Esophagus squamous epithelium (tissue), 5 donors: ENCODE measurements at places on chromosomes 4 and X.

DNA sequence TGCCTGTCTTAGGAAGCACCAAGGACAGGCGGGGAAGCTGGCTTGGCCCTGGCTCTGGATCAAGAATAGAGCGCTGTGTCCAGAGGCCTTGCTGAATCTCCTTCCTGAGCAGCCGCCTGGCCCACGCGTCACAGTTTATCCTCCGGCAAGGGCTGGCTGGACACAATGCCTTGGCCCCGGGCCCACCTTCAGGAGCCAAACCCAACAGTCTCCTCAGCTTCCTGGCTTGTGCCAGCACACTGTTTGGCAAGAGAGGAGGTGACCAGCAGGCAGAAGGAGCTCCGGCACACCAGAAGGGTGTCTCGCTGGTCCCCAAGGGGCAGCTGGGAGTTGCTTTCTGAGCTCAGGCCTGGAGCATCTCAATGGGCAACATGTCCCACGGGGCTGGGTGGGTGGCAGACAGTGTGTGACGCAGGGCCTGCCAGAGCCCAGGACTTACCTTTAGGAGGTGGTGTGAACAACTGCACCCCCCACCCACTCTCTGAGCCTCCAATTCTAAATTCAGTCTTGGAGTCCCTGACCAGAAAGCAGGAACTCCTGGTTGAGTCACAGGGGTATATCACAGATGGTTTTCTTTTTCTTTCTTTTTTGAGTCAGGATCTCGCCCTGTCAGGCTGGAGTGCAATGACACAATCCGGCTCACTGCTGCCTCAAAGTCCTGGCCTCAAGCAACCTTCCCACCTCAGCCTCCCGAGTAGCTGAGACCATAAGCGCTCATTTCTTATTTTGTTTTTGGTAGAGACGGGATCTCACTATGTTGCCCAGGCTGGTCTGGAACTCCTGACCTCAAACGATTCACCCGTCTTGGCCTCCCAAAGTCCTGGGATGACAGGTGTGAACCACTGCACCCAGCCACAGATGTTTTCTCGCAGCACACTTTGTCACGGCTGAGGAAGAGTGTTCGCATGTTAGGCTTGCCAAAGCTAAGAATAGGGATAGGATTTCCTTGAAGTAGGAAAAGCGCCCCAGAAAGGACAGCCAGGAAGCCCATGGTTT is 361.2 kb downstream of the BCOR start:
- H3K4me1 ChIP-seq = peaks cover 11% of the 10 kb centered on the region
- H3K27me3 ChIP-seq = no peaks in the 10 kb centered on the region
- no peaks in the 10 kb centered on the region for H3K36me3 ChIP-seq
- DNase-seq = no peak

GRCh38 chr4:121642876-121643585 is 53.7 kb downstream of the ANXA5 start:
- no peak overlapping the region for H3K4me3 ChIP-seq
- H3K4me1 ChIP-seq = no peaks in the 10 kb centered on the region
- no peaks in the 10 kb centered on the region for H3K36me3 ChIP-seq
- DNase-seq = no peak
- H3K27me3 ChIP-seq = no peaks in the 10 kb centered on the region

DNA sequence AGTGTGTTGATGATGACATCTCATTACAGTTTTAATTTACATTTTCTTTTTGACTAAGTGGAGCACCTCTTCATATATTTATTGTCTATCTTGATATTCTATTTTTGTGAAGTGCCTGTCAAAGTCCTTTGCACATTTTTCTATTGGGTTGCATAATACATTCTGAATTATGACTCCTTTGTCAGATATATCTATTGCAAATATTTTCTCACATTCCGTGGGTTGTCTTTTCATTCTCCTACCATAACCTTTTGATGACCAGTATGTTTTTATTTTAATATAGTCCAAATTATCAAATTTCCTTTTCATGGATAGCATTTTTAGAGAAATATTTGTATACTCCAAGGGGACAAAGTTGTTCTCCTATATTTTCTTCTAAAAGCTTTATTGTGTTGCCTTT is 126.4 kb downstream of the PJA1 start:
- no peak overlapping the region for H3K4me3 ChIP-seq
- DNase-seq = no peak
- no peaks in the 10 kb centered on the region for H3K27me3 ChIP-seq
- no peaks in the 10 kb centered on the region for H3K4me1 ChIP-seq
- H3K27ac ChIP-seq = no peak overlapping the region

- no peak overlapping the region for H3K27ac ChIP-seq
- H3K4me1 ChIP-seq = no peaks in the 10 kb centered on the region
- no peak for DNase-seq
Measured at GRCh38 chr4:159944477-159944876, 841.6 kb downstream of the RAPGEF2 start.

DNA sequence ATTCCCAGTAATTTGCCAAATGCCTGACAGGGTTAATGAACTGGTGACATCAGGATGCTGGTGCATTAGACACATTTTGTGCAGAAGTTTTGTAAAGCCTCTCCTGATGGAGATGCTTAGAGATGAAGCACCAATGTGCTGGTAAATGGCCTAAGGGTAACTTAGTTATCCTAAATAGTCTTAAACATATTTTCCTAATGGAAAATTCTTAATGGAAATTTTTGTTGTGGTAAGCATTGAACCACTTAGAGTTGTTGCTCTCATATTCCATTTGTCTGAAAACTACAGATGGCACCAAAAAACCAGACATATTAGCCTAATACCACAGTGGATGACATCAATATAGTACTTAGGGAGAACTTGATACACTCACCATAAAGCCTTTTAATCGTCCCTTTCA is 154.5 kb upstream of the ANK2 start:
- no peaks in the 10 kb centered on the region for H3K36me3 ChIP-seq
- H3K27ac ChIP-seq = no peak overlapping the region
- H3K27me3 ChIP-seq = no peaks in the 10 kb centered on the region
- H3K4me3 ChIP-seq = no peak overlapping the region
- H3K4me1 ChIP-seq = no peaks in the 10 kb centered on the region
- DNase-seq = no peak
